ENCODE measurements at places on chromosomes 1 and 21. TPM values are rescaled to one million over a fixed set of nuclear protein-coding genes. Genes with fewer than 3 reads are reported as not detected.

- DNase-seq, result no peak
Measured at GRCh38 chr1:13813398-13814012, 113.5 kb downstream of the PRDM2 start.

- no peak for DNase-seq
Measured at GRCh38 chr1:86472152-86472551, 3.4 kb downstream of the CLCA1 start.

DNA sequence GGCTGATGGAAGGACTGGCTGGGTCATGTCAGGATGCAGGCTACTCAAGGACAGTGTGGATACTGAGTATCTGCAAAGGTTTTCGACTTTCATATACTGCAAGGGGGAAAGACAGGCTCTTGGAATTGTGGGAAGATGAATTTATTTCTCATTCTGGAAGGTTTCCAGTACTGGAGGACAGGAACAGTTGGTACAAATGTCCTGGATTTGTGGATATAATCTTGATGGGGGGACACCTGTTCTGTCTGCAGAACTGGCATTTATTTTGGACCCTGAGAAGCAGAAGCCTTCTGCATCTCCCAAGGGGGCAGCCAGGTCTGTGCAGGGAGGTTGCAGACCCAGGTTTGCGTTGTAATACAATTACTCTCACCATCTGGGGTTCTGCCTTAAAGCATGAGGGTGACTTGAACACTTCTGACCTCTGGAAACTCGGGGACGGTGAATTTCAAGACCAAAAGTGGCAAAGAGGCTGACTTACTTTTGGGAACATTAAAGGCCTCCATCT, 65.8 kb downstream of the NOS1AP start:
- no peak for DNase-seq

DNA sequence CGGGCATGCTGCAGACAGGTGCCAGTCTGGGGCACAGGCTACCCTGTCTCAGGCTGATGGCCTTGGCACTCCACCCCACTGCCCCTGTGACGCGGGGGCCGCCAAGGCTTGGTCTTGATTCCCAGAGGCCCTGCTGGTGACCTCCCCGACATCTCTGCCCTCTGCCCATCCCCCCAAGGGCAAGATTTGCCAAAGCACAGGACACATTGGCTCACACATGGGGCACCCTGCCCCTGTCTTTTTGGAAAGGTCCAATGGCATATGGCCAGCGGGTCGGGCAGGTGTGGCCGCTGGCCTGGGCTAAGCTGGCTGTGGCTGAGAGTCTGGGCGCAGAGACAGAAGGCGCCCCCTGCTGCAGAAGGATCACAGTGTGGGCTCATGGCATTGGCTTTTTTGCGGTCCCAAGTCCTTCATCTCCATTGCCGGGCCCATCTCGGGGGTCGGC, 4.6 kb downstream of the MIB2 start:
- DNase-seq, result no peak

DNA sequence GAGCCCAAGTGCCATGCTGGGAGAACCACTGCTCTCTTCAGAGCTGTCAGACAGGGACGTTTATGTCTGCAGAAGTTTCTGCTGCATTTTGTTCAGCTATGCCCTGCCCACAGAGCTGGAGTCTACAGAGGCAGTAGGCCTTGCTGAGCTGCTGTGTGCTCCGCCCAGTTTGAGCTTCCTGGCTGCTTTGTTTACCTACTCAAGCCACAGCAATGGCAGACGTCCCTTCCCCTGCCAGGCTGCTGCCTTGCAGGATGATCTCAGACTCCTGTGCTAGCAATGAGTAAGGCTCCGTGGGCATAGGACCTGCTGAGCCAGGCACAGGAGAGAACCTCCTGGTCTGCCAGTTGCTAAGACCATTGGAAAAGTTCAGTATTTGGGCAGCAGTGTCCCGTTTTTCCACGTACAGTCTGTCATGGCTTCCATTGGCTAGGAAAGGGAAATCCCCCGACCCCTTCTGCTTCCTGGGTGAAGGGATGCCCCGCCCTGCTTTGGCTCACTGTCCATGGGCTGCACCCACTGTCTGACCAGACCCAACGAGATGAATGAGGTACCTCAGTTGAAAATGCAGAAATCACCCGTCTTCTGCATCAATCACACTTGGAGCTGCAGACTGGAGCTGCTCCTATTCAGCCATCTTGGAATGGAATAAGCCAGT, 31.9 kb downstream of the CYP4B1 start:
- DNase-seq, result no peak

DNA sequence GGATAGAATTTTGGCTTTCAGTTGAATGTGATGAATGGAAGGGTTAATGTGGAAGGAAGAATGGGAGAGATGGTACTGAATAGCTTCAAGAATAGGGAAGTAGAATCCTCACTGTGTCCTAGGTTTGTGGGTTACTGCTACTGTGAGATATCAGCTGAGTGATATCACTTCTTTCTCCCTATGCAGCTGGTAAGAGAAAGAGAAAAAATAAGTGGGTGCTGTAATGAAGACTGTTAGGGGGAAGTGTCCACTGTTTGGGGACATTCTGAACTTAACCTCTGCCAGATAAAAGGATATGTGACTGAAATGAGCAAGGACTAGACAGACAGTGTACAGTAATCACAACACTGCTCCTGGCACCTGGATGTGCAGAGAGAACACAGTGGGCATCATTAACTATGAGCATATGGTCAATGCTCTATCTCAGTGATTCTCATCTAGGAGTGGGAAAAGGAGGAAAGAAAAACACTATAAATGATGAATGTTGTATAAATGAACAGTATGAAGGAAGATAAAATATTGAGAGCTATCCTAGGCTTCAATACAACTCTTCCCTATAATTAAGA, 25.6 kb upstream of the MOB3C start:
- DNase-seq, result no peak

DNA sequence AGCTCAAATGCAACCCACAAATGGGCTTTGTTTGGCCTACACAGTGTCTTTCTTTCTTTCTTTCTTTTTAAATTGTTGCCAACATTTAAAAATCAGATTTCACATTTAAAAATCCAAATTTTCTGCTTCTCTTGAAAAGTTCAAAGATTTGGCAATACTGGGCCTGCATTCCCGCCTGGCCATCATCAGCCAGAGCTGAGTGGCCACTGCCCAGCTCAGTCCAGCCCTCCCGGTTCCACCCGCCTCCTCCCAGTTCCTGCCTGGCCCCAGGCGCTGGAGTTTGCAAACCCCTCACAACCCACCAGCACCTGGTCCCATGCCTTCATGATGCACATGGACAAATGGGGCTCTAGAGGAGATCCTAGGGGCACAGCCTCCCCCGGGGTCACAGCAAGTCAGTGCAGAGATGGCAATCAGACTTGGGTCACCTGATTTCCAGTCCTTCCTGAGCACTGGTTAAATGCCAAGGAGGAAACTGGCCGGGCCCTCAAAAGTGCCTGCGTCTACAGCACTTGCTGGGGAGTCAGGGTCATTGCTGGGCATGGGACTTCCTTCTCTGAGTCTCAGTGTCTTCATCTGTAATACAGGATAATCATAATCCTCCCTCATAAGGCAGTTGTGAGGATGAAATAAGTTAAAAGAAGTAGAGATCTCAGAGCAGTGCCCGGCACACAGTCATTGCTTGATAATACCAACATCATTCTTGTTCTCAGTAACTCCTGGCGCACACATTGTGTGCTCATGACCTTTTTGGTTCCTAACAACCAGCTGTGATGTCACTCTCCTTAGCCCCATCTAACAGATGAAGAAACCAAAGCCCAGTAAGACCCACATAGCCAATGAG, 41.0 kb upstream of the LAPTM5 start:
- DNase-seq, result no peak

DNA sequence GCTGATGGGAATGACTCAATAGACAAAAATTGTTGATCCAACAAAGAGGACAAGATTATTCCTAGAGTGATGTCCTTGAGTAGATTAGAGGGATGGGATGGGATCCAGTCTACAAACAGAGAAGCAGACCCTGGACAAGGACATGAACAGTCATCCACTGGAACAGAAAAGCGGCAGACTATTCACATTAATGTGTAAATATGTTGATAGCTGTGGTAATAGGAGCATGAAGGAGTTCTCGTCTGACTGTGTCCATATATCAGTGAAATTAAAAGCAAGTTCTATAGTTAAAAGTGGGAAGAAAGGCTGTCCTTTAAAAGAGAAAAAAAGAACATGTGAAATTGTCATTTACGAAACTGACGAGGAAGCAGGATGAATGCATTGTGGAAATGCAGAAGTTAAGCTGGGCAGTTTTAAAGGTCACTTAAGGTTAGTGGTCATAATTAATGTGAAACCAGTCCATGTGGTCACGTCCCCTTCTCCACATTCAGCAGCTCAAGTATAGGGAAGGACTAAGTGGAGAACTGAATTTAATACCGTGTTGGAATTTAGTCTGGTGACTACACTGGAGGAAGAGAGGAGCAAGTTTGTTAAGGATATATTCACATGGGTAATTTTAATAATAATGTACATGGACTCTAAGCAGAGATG, 62.1 kb downstream of the PIK3R3 start:
- no peak for DNase-seq

DNA sequence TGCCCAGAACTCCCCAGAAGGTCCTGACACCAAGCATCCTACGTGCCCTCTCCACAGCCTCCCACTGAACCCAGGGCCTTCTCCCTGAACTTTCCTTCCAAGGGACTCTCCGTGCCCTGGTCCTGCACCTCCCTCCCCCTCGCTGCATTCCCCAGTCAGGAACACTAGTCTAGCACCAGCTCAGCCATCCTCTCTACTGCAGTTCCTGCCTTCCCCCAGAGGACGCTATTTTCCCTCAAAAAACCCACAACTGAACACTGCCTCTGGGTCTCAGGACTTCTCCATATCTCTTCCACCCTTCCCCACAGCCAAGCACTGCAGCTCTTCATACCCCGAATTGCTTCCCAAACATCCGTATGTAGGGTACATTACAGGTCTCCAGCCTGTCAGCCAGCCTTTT, 12.6 kb upstream of the ARTN start:
- no peak for DNase-seq

- no peak for DNase-seq
Measured at GRCh38 chr1:205283270-205284147, 38.0 kb downstream of the NUAK2 start.

GRCh38 chr21:40160911-40161310, 293.7 kb downstream of the PCP4 start:
- no peak for DNase-seq

KRTAP21-2 gene
- not detected for total RNA-seq

LEMD1 gene
- 10.5 TPM for total RNA-seq

UTP25 gene
- total RNA-seq, result 7.6 TPM

PEA15 gene
- total RNA-seq, result 78.8 TPM

OR2AK2 gene
- not detected for total RNA-seq

GAS5 gene
- 799 TPM for total RNA-seq

NBPF12 gene
- total RNA-seq, result 7.2 TPM
